ENCODE measurements at places on chromosomes 12 and 14. TPM values are rescaled to one million over a fixed set of nuclear protein-coding genes. Genes with fewer than 3 reads are reported as not detected.

Gene KRT72
- total RNA-seq, result not detected

Gene TAS2R20
- total RNA-seq, result 1.6 TPM

Gene CLMN
- 125 TPM for total RNA-seq

Gene KRT73
- not detected for total RNA-seq

Gene EXOC3L4
- total RNA-seq, result 13.5 TPM

Gene ZNF891
- total RNA-seq, result 1.6 TPM

Gene PRH2
- not detected for total RNA-seq

Gene RNASE1
- total RNA-seq, result 420 TPM

Gene PLCZ1
- not detected for total RNA-seq

Gene A2M
- 227 TPM for total RNA-seq

Gene CMA1
- total RNA-seq, result 4.4 TPM

Gene TAS2R46
- total RNA-seq, result 2.5 TPM

Gene IL22
- not detected for total RNA-seq

Gene BCAT1
- total RNA-seq, result 9.4 TPM

Gene MYF6
- not detected for total RNA-seq

Gene TGM1
- total RNA-seq, result 2.3 TPM
